ENCODE measurements at places on chromosomes 12 and 14.

GRCh38 chr14:31712244-31713127 lies 151.3 kb downstream of the NUBPL start:
- no peak for DNase-seq

DNA sequence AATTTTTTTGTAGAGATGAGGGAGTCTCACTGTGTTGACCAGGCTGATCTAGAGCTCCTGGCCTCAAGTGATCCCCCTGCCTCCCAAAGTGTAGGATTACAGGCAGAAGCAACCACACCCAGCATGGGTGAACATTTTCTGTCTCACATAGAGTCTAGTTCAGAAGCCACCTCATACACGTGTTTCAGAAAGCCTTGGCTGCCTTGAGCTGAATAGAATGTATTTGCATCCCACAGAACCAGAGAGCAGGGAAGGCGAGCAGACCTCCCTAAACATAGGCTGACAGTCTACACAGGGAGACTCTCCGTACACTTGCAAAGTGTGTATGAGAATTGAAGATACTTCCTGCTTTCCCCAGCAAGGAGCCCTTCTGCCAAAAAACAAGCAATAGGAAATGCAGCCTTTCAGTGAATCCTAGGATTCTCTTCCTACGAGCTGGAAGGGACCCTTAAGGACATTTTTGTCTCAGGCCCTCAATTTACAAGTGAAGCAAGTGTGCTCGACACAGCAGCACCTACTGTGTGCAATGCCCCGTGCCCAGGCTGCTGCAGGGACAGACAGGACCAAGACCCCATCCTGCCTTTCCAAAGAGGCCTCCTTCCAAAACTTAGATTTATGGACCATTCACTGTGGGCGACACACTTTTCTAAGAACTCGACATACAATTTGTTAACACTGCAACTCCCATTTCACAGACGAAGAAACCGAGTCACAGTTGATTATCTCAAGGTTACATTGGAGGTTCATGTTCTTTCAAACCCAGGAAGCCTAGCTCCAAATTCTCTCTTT lies 11.2 kb downstream of the NUAK1 start:
- DNase-seq = no peak

DNA sequence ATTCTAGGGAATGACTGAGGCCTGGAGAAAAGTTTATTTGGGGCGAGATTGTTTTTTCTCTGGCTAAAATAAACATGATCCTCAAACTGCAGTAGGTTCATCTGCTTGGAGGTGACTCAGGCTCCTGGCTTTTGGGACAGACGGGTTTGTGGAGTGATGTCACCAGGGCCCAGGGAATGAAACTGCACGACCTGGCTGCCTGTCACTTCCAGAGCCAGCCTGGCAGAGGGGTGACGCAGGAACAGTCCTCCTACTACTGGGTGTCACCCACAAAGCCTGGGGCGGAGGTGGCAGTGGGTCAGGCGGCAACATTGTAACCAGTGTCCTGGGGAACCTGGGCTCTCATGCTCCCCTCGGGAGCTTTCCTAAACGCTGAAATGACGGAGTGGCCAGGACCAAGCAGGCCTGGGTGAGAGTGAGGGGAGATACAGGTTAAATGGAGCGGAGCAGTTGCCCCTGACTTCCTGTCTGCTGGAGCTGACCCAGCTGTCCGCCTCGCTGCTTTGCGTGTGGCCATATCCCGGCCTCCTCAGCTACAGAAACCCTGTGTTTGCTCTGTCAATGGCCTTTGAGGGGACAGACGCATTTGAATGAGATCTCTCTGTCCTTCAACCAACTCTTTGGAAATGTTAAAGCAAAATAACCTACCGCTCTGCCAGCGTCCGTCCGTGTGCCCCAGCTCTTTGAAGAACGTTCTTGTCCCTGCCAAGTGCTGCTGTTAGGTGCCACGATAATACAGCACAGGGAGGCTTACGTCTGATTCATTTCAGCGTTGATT lies 6.5 kb downstream of the HIP1R start:
- no peak for DNase-seq

- no peak for DNase-seq
Observed at GRCh38 chr14:30234966-30235365, 307.3 kb upstream of the PRKD1 start.

- no peak for DNase-seq
Observed at GRCh38 chr12:115840159-115840558, 437.3 kb downstream of the MED13L start.

GRCh38 chr12:125296701-125297100 lies 231.5 kb downstream of the AACS start:
- no peak for DNase-seq

DNA sequence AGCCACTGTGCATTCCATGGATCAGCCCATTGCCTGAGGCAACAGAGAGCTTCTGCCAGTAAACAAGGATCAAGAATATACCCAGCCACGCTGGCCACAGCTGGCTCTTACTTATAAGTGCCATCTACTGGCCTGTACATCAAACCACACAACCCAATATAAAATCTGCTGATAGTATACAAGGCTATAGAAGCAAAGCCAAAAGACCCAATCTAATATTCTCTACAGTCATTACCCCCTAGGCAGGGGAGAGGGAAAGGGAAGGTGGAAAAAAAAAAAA lies 4.4 kb upstream of the FAM186B start:
- DNase-seq = no peak

GRCh38 chr14:53055003-53055402 lies 98.1 kb downstream of the DDHD1 start:
- DNase-seq = no peak

- no peak for DNase-seq
Observed at GRCh38 chr14:36664322-36665193, 2.9 kb downstream of the PAX9 start.

DNA sequence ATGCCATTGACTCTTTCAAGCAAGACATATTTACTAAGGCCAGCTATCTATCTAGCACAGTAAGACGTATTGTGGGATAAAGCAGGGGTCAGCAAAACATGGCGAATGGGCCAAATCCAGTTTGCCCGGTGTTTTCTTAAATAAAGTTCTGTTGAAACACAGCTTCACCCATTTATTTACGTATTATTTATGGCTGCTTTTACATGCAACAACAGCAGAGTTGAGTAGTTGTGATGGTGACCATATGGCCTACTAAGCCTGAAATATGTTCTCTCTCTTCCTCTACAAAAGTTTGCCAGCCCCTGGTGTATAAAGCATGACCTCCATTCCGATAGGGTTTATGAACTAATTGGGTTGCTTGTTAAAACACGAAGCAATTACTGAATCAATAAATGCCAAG lies 322.1 kb downstream of the CCDC91 start:
- no peak for DNase-seq

- DNase-seq = no peak
Observed at GRCh38 chr14:61668282-61668681, 27.0 kb upstream of the HIF1A start.

DNA sequence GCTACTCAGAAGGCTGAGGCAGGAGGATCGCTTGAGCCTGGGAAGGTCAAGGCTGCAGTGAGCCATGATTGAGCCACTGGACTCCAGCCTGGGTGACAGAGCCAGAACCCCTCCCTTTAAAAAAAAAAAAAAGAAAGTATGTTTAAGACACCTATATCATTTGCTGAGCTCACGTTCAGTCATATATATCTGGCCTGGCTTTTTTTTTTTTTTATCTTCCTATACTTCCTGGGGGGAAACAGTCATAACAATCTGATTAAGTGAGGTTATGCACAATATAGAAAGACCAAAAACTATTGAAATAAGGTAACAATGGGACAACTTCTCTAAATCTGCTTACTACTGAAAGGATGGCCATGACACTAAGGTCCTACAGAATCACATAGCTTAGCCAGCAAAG lies 9.4 kb upstream of the ARID2 start:
- DNase-seq = no peak

- DNase-seq = no peak
Observed at GRCh38 chr12:55692631-55693322, 14.9 kb downstream of the ITGA7 start.

DNA sequence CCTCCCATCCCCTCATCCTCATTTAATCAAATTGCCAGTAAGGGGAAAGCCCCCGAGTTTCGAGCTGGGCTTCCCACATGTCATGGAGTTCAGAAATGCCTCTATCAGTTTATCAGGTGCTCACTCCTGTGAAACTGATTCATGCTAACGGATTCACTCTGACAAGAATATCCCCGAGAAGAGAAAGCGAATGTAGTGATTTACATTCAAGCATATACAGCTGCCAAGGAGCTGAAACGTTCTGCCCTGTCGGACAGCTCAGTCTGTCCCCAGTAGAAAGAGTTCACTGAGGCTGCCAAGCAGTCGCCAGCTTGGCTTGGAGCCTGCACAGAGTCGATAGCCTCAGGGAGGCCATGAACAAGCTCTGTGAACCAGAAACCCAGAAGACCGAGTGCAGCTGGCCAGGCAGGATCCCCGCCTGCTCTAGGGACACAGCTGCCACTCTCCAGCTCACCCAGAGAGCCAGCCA lies 88.4 kb downstream of the TMCC3 start:
- no peak for DNase-seq

DNA sequence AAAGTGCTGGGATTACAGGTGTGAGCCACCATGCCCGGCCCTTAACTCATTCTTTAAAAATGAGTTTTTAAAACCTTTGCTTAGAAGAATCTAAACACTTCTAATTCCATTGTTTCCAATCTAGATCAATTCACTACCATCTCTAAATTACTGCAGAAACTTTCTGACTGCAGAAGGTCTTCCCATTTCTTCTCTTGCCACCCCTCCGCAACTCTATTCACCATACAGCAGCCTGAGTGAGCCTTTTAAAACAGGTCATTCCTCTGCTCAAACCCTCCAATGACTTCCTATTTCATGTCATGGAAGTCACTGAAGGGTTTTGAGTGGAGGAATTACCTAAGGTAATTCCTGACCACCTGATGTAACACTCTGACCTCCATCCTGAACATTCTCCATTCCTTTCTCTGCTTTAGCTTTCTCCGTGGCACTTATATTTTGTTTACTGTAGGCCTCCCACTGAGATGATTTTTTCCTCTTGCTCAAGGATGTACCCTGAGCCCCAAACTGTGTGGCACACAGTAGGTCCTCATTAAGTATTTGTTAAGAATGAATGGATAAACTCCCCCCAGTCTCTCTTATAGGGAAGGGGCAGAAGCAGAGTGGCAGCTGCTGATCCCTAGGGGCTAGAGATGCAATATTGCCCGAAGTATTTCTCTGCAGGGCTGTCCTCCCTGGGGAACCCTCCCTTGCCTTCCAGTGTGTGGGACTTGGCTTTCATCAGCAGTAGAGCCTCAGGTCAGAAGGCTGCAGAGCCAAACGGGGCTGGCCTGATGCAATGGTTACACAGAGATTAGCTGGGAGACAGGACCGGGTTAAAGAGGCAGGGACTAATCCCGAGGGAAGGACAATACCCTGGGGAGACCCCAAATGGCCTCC lies 1.2 kb downstream of the DDIT3 start:
- DNase-seq = no peak

- no peak for DNase-seq
Observed at GRCh38 chr14:104393199-104393897, 186.2 kb upstream of the C14orf180 start.

DNA sequence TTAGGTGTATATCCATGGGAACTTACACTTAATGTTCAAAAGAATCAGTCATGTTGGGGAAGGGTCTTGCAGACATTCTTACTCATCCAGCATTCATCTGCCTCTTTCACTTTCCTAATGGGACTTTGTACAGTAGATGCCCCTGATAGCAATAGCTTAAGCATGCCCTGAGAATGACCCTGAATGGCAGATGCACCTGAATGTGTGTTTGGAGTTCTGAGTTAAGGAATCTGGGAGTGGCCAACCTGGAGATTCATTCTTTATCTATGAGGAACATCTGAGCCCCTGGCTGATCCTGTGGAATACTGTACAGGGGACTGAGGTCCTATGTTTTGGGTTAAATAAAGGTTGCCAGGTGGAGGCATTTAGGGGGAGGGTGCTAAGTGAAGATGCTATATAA lies 71.3 kb upstream of the MANSC4 start:
- no peak for DNase-seq

GRCh38 chr12:70427611-70428010 lies 61.5 kb downstream of the KCNMB4 start:
- DNase-seq = no peak

DNA sequence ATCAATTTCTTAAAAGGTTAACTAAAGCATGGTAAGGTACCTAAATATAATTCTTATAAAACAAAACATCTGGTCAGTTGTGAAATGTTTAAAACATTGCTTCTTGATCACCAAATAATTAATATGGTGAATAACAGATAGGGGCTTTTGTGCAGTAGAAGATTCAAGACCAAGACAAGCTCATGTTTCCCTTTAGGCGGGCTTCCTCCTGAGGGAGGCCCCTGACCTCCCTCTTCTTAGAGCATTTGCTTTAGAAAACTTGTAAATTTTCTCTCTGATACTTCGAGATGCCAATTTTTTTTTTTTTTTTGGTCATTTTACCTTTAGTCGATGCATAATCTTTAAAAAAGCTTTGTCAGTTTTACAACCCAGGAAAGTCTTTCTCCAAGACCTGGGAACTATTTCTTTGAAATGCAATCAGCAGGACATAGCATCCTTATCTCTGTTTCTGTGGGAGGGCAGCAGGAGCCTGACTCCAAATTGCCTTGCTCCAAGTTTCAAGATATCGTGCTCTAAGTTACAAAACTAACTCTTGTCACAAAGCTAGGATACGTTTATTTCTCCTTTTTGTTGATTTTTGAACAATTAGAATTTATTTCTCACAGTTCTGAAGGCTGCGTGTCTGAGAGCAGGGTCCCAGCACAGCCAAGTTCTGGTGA lies 66.6 kb upstream of the BICD1 start:
- no peak for DNase-seq

DNA sequence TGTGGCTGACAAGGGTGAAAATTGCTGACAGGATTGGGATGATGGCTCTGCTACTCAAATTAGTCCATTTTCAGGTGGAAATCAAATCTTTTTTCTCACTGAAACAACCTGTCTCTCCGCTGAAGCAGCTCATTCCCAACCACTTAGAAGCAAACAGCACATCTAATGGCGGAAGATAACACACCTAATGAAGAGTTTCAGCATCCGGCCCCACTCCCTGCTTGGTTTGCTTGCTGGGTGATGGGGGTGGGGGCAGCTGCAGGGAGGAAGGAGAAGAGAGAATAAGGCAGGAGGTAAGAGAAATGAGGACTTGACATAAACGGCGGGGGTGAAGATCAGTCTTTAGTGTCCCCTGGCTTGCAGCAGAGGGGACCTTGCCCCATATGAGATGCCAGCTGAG lies 4.0 kb downstream of the SYNDIG1L start:
- DNase-seq = no peak

DNA sequence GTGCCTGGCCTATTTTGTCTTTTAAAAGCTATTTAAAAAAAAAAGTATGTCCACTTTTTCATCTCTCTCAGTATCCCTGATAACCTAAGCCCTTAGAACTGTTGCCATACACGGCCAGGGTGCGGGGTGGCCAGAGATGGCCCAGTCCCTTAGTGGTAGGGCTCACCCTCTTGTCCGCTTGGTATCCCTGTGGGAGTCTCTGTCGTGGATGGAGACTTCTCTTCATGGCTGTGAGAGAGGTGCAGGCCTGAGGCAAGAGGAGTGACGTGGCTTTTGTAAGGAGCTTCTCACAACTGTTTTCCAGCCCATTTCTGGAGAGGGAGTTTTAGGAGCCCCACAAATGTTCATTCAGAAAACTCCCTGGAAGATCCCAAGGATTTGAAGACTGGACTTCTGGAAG lies 26.8 kb downstream of the XRCC3 start:
- no peak for DNase-seq

GRCh38 chr14:102764220-102764671 lies 13.0 kb upstream of the TRAF3 start:
- no peak for DNase-seq
